Stimulated activated CD8-positive, alpha-beta memory T cell treated with anti-CD3 and anti-CD28 coated beads, Interleukin-7, amount 100 ng/mL, for 4 hours (primary cell): ENCODE measurements at places on chromosomes 6 and 20.

DNA sequence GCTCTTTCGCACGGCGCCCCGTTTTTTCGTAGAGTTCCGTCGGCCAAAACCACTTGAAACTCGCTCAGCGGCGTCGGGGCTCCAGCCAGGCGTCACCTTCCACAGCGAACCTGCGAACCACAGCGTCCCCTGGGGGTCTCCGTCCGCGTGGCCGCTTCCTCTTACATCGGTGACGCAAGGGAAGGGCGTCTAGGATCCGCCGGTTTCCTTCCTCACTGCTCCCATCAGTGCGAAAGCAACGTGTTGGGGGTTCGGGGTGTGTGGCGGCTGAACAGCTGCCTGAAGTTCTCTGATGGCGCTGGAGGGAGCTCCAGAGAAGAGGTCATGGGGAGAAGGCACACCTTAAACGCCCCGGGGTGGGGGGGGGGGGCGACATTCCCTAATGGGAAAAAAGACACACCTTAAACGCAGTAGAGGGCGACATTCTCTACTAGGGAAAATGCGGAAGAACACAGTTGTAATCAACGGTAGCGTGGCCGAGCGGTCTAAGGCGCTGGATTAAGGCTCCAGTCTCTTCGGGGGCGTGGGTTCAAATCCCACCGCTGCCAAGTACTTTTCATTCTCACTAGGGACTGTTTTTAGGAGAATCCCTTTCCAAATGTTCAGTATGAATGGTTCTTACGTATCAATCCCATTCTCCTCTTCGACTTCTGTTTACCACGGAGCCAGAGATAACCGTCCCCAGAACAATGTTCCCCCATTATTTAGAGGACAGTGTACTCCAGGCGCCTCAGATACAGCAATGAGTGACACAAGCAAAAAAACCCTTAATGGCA lies 16.4 kb downstream of the ZNF311 start:
- DNase-seq = peak; percentile 48

DNA sequence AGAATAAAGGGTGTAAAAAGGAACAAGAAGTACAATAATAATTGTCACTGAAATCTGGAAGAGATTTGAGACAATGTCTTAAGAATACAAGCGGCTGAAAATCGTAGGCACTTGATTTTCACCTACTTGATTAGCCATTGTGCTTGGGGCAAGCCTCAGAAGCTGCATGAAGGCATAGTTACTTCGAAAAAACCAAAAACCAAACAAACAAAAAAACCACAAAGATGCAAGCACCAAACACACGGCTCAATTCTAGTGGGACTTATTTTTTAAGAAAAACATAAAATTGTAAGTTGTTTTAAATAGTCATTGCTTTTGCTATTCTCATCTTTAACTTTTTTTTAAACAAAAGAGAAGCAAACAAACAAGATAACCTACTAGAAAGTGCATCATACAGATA lies 235.6 kb downstream of the OGFRL1 start:
- no peak for DNase-seq

GRCh38 chr6:162940426-162940825 lies 212.7 kb downstream of the PACRG start:
- DNase-seq = no peak

GRCh38 chr6:65468307-65468706 lies 238.7 kb downstream of the EYS start:
- DNase-seq = no peak

- no peak for DNase-seq
Observed at GRCh38 chr6:161815965-161816364, 542.1 kb upstream of the AGPAT4 start.

DNA sequence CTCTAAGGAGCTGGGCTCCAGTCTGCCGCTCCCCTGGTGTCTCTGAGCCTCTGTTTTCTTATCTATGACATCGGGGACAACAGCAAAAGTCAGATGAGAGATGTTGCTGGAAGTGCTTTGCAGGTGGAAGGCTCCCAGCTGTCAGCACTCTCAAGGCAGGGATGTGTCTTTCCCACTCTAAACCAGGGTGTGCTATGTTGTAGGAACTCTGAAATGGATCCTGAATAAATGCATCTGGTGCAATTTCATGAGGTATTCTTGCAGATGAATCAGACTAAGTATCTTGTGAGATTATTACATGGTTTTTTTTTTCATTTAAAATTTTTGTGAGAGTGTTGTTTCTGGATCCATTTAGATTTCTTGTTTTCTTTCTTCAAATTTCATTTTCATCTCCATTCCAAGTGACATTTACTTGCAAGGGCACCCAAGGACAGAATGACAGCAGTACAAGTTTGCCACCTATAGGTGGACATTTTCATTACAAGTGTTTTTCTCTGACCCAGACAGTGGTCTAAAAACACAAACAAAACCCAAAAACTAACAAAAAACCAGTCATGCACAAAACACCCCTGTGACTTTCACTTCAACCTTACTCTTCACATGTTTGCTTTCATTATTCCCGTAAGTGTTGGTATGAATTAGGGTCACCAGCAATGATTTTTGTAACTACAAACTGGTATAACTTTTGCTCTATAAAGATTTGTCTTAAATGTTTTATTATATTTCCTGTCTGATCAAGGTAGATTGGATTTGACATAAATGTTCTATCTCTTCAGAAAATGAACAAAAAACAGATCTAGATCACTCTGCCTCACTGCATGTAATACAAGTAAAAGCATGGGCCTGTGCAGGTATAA lies 14.7 kb upstream of the SIM1 start:
- no peak for DNase-seq

DNA sequence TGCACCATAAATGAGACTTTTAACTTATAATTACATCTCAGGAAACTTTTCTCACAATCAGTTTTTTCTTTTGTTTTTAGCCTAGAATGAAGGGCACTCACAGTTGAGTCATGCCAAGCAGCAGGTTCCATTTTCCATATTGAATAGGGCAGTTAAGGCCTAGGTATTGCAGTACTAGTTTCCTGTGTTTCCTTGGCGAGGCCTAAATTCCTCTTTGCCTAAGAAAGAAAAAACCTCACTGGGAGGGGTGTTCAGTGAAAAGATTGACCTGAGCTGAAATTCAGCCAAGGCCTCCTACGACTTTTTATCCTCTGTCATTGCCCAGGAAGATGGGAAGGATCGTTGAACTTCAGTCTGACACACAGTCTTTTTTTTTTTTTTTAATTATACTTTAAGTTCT lies 85.5 kb downstream of the IMPG1 start:
- no peak for DNase-seq

GRCh38 chr6:123909989-123910388 lies 106.3 kb downstream of the NKAIN2 start:
- DNase-seq = no peak

- DNase-seq = no peak
Observed at GRCh38 chr6:317448-318144, 25.3 kb downstream of the DUSP22 start.

- no peak for DNase-seq
Observed at GRCh38 chr6:366389-367297, 24.9 kb upstream of the IRF4 start.

DNA sequence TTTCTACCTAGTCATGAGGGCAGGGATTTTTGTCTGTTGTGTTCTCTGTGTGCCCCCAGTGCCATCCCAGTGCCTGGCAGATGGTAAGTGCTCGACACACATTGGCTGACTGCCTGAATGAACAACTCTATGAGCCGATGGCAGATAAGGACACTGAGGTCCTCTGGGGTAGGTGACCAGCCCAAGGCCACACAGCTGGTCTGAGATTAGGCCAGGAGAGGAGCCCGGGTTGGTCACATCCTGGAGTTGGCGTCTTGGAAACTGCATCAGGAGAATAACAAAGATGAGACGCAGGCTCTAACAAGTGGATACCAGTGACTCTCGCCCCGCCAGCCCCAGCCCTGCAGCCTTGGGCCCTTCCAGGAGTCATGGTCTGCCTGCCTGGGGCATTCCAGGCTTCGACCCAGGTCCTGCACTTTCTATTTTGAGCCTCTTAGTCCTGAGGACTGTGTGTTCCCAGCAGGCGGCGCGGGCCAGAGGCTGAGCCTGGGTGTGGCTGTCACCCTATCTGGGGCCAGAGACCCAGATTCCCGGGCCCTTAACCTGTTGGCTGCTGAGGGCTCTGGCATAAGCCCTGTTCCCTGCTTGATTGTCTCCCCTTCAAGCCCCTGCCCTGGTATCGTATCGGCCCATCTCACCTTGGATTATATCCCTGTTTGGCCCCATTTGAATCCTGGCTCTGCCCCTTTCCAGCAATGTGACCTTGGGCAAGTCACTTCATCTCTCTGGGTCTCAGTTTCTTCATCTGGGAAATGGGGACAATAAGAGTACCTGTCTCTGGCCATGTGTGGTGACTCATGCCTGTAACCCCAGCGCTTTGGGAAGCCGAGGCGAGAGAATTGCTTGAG lies 88.3 kb downstream of the CEBPB start:
- DNase-seq = no peak

- DNase-seq = no peak
Observed at GRCh38 chr20:44028868-44029847, 114.5 kb downstream of the TOX2 start.

DNA sequence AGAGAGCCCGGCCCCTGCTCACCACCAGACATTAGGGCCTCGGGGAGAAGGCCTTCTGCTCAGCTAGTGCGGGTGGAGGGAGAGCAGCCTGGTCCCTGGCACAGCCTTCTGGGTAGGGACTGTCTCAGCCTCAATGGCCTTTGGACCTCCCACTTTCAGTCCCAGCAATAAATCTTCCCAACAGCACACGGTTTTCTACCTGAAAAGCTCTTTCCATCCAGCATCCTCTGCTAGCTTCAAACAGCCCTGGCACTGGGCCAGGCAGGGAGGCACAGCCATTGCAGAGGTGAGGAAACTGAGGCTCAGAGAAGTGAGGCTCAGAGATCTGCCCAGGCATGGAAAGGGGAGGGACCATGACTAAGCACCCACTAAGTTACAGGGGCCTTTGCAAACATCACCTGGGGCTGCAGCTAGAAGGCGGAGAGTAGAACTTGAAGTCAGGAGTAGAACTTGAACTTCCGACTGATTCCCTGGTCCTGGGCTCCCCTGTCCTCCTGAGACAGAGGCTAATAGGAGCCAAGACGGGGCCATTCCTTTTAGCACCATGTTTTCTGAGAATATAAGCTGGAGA lies 43.9 kb upstream of the NOL4L start:
- no peak for DNase-seq

- no peak for DNase-seq
Observed at GRCh38 chr6:4756247-4756646, 20.0 kb upstream of the CDYL start.

DNA sequence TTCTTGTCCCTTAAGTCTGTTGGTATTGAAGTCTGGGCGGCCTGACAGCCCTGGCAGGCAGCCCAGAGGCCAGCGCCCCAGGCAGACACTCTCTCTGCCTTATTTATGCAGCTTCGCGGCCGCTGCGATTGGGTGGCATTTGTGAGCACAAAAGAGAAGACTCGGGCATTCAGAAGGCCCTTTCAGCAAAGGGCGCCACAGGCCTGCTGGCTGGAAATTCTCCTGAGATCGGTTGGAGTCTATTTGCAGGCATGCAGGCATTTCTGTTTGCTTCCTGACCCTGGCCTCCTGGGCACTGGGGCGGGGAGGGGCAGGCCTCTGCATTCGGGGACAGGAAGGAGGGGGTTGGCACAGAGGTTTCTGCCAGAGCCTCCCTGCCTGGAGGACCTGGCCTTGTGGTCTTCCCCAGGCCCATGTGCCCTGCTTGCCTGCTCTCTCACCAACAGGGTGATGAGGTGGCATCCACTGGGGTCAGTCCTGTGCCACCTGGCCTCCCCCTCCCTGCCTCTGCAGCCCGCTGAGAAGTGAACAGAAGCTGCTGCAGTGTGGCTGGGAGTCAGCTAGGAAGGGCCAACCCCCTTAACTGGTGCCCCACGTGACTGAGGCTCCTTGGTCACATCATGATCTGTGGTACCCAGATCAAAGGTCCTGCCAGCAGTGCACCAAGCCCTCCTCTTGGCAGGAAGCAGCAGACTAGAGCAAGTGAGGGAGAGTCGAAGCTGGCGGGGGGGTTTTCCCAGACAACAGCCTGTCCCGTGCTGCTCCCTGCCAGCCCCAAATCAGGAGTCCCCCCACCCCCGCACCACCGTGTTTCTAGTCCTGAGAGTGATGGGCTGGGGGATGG lies 16.6 kb upstream of the CCDC167 start:
- DNase-seq = peak; percentile 80

GRCh38 chr6:160028487-160029275 lies 59.8 kb downstream of the IGF2R start:
- no peak for DNase-seq

DNA sequence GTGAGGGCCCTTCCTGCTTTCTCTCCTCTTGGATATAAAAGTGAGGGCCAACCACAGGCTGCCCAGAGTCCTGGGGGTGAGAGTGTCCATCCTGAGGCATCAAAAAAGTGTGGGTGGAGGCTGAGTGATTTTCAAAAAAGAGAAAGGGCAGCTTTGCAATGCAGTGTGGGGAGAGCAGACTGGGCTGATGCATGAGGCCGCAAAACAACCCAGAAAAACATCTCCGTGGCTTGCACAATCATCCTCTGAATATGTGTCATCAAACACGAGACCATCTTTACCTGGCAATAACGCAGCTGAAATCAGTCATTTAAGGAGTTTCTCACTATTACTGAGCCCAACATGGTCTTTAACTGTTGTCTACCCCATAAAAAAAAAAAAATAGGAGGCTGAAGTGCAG lies 191.2 kb upstream of the SOX4 start:
- no peak for DNase-seq

- DNase-seq = no peak
Observed at GRCh38 chr20:3406481-3407039, 909 bp downstream of the DNAAF9 start.

- no peak for DNase-seq
Observed at GRCh38 chr6:3320238-3320811, 61.6 kb downstream of the PSMG4 start.

- DNase-seq = no peak
Observed at GRCh38 chr20:37376791-37377190, 30.9 kb downstream of the SRC start.

- DNase-seq = no peak
Observed at GRCh38 chr20:57006411-57007170, 259.9 kb downstream of the BMP7 start.

GRCh38 chr6:134447883-134448387 lies 130.0 kb upstream of the SGK1 start:
- no peak for DNase-seq

DNA sequence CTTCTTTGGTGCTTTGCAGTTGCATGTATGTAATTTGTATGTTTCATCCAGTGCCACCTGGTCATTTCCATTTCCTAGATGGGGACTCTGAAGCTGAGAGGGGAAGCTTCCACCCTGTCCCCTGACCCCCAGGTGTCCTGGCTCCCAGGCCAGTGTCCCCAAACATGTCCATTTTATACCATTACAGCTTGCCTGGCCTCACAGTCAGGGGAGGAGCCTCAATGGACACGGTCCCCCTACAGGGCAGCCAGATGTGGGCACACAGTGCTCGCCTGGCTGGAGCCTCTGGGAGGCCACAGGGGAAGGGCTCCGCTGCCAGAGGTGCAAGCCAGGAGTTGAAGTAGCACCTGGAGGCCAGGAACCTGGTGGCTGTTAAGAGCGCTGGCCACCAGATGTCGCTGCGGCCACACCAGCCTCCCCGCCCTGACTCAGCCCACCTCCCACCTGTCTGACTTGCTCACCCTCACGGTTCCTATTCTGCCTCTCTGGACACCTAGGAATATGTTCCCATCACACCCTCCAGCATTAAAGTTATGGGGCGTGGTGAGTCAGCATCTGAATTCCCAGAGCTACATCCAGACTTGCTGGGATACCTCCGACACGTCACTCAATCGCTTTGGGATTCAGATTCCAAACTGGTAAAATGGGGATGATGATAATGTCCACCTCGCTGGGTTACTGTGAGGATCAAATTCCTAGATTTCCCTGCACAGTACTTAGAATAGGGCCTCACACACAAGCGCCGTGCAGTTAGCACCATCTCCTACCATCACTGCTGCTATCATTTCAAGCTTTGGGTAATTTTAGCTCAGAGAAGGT lies 107.4 kb downstream of the SULF2 start:
- DNase-seq = peak; percentile 33
